A172 (cell line): ENCODE measurements at places on chromosomes 6 and 20. TPM values are rescaled to one million over a fixed set of nuclear protein-coding genes. Genes with fewer than 3 reads are reported as not detected.

DNA sequence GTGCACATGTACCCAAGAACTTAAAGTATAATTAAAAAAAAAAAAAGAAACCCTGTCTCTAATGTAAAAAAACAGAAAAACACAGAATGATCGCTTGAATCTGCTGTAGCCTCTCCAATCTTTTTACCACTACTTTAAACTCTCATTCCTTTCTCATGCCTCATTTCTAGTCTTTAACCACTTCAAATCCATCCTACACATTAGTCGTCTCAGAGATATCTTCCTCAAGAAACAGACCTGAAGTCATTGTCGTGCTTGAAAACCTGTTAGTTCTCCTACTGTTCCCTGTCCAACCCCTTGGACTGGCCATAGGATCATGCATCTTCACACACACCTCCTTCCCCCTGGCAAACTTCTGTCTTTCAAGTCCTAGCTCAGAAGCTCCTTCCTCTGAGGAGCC lies 112.1 kb upstream of the BCLAF1 start:
- DNase-seq, result peak; percentile 25

DNA sequence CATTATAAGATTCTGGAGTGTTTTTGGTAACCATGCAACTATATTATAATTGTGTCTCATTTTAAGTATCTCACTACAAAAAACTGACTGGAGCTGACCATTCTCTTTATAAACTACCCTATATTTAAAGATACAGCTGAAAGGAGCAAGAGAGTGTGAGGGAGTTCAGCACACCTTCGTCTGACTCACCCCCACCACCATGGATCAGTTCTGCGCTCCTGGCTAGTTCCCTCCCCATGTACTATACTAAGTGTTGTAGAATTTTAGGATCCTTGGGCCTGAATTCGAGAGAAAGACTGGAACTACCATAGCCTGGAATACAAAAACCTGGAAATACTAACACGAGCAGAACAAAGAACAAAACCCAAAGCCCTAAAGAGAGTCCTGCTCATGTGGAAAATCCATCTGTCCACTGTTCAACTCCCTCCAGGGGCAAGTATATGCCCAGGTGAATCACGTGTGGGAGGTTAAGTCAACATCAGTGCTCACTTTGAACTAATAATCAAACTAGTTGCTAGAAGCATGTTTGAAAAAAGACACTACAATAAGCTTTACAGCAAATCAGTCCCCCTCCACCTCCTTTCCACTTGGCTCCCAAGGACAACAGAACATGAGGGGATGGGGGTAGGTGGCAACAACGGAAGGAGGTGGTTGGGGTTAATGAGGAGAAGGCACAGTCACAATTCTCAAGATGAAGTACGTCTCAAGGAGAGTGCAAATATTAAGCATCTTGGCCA lies 46.8 kb downstream of the ELOVL5 start:
- no peak for DNase-seq

DNA sequence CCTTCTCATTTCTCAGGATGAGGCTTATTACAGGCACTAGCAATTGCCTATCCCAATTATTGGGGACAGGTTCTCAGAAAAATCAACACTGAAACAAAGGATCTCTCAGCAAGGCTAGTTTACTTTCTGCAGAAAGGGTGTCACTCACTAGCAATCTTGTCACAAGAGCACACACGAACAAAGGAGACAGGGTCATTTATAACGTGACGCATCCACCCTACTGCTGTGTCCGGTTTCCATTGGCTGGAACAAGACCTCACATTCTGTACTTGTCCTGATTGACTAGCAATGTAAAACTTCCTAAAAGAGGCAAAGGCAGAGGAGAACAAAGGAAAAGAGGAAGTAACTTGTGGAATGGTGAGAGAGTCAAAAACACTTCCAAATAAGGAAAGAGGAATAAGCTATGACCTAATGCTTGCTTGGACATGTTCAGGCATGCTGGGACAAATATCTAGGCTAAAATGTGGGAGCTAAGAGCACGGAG lies 160.2 kb upstream of the STXBP5 start:
- DNase-seq, result no peak

DNA sequence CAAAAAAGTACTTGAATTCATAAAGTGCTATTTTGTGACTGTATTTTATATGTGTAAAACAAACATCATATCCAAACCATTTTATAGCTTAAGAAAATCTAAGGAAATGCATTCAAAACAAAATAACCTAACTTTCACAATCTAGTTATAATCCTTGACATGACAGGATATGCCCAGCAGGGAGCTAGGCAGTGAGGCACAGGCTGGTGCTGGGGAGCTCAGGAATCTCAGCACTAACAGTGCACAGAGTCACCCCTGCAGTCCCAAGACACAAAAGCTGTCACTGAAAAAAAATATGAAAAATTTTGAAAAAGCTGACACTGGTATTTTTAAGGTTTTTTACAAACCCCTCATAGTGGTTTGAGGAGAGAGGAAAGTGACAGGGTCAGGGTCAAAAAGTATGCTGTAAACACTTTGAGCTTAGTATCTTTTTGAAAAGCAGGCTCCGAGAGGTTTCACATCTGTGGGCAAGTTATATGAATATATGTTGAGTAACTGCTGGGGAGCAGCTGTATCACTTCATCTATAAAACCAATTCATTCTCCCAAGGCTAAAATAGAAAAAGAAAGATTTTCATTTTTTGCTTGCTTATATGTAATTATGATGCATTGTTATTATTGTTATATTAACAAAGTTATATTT lies 24.1 kb downstream of the LGSN start:
- no peak for DNase-seq

GRCh38 chr20:52405417-52405816 lies 213.8 kb upstream of the ZFP64 start:
- no peak for DNase-seq

DNA sequence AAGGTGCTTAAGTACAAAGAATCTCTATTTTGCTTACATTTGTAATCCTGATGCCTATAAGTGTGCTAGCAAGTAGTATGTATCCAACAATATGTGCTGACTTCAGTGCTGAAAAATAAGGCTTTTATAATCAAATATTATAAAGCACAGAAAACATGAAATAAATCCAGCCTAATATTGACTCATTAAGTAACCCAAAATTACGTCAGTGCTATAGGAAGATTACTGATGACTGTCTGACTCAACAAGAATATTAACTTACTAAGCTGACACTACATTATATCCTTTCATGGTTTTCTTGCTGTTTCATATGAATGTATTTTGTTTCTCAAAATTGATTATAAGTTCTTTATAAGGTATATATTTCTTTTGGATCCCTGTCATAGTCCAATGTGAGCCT lies 76.1 kb downstream of the ME1 start:
- no peak for DNase-seq

GRCh38 chr6:143513410-143513809 lies 1.9 kb upstream of the FUCA2 start:
- DNase-seq, result no peak

- peak; percentile 24 for DNase-seq
These were observed 20.1 kb downstream of the TOP1 start for GRCh38 chr20:41048461-41049301.

GRCh38 chr6:111754423-111754822 lies 118.8 kb downstream of the FYN start:
- no peak for DNase-seq

DNA sequence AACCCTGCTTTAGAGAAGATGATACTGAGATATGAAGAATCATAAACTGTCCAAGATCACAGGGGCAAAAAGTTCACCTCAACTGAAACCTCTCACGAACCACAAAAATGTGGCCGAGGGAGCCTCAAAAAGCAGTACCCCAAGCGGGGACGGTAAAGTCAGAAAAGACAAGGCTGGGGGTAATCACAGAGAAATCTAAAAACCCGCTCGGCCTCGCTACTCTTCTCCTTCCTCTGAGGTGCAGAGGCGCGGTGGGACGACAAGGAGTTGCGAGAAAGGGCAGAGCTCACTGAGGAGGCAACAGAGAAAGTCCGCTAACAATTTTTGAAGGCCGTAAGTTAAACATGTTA lies 356 bp upstream of the IRAK1BP1 start:
- DNase-seq, result no peak

GRCh38 chr6:107423474-107423990 lies 35.8 kb downstream of the PDSS2 start:
- no peak for DNase-seq

DNA sequence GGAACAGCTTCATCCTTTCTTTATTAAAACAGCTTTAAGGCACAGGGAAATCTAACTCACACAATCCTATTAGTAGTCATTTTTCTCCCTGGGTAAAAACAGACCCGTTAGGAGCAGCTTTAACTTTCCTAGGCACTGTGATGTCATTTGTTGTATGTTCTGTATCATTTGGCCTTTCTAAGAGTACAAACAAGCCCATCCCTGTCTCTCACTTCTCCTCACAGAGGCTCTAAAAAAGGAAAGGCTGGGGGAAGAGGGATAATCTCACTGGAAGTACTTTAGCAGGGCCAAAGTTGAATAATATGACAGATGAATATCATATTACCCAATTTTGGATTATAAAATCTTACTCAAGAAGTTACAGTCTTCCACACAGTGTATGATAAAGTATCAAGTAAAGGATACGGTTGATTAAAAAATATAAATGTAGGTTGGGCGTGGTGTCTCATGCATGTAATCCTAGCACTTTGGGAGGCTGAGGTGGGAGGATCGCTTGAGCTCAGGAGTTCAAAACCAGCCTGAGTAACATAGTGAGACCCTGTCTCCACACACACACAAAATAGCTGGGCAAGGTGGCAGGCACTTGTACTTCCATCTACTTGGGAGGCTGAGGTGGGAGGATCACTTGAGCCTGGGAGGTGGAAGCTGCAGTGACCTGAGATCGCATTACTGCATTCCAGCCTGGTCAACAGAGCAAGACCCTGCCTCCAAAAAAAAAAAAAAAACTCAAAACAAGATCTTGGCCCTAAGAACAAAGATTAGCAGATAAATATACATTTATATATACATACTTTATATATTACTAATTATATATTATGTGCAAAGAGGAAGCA lies 7.9 kb downstream of the NUDT3 start:
- DNase-seq, result no peak

- DNase-seq, result no peak
These were observed 22.9 kb upstream of the AFDN start for GRCh38 chr6:167803816-167804215.

DNA sequence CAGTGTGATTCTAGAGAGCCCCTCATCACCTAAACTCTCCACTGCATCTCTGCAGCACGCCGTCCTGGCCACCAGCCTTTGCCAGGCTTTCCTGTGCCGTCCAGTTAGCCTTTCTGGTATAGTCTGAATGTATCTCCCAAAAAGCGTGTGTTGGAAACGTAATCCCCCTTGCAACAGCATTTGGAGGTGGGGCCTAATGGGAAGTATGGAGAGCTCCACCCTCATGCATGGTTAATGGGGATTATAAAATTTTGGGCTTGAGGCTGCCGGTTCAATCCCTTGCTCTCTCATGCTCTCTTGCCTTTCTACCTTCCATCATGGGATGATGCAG lies 53.4 kb downstream of the NEDD9 start:
- no peak for DNase-seq

DNA sequence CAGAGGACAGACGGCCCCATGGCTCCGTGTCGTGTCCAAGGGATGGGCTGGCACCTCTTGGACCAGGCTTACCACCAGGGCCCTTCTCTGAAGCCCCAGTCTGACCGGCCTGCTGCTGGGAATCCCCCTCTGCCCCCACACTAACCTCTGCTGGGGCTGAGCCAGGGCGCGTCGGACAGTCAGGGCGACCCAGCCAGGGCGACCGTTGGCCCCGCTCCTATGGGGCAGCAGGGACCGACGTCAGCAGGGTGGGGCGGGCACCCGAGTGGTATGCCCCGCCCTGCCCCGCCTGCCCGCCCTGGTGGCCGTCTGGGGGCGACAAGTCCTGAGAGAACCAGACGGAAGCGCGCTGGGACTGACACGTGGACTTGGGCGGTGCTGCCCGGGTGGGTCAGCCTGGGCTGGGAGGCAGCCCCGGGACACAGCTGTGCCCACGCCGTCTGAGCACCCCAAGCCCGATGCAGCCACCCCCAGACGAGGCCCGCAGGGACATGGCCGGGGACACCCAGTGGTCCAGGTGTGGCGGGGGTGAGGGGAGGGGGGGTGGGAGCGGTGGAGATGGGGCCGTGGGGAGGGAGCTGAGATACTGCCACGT lies at the start of gene SLC17A9:
Gene SLC17A9, plus strand, starts transcription at position 337 of the 595 bp plus-strand sequence. Its CDS starts 122 bp downstream, at position 459.
- DNase-seq, result no peak

DNA sequence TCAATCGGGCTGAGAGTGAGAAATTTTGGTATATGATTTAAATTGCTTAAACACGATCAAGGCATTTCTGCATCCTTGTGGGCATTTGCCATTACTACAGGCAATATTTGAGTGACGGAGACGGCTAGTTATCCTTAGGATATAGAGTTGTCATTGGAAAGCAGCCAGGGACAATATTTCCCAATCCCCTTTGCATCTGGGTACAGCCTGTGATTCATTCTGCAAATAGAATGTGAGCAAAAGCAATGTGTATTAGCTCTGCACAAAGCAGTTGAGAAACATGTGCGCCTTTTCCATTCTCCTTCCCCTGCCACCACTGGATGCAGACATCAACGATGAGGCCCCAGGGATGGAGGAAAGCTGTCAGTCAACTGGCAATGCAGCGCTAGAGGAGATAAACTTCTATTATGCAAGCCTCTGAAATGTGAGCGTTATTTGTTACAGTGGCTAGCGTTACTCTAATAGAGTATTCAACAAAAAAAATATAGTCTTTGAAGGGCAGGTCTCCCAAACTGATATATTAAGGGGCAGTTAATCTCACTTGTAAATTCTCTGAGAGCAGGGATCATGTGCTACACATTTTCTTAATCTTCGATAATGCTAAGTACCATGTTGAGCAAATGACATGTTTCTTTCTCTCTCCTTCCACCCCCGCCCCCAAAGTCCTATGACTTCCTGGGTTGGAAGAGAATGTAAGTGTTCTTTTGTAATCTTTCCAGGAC lies 37.1 kb upstream of the NCOA3 start:
- DNase-seq, result peak; percentile 94

- peak; percentile 38 for DNase-seq
These were observed 19.9 kb upstream of the MUC21 start for GRCh38 chr6:30963641-30964040.

- no peak for DNase-seq
These were observed 10.6 kb upstream of the DLK2 start for GRCh38 chr6:43465948-43466347.

DNA sequence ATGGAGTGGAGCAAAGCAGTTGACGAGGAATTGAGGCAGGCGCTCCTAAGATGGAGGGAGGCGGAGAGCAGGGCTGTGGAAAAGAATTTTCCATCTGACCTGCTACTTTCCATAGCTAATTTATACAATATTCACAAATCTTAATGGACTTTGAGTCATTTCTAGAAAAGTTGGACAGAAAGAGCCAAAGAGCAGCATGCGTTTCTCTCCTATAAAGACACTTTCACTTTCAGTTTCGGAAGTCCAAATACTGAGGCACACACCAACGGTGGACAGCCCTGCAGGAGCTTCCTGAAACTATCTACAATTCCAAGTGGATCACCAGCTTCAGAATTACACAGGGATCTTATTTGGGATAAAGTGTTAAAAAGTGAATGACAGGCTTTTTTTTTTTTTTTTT lies 43.5 kb downstream of the PANK2 start:
- peak; percentile 45 for DNase-seq

GRCh38 chr6:166774770-166775169 lies 147.7 kb upstream of the RPS6KA2 start:
- no peak for DNase-seq

GRCh38 chr6:400815-401214 lies 9.3 kb downstream of the IRF4 start:
- no peak for DNase-seq

Gene ULBP3
- total RNA-seq, result 2.1 and 3.3 TPM in 2 replicates

Gene NFATC2
- 0.28 and 0.43 TPM in 2 replicates for total RNA-seq

Gene SNAP25
- total RNA-seq, result 0.12 TPM in 1 of 2 replicates, not detected in the other

Gene DEFB132
- total RNA-seq, result not detected in 2 replicates

Gene C6orf141
- total RNA-seq, result 21.5 and 33.9 TPM in 2 replicates

Gene SRMS
- total RNA-seq, result not detected in 2 replicates
